ENCODE measurements at places on chromosomes 1 and 21.

DNA sequence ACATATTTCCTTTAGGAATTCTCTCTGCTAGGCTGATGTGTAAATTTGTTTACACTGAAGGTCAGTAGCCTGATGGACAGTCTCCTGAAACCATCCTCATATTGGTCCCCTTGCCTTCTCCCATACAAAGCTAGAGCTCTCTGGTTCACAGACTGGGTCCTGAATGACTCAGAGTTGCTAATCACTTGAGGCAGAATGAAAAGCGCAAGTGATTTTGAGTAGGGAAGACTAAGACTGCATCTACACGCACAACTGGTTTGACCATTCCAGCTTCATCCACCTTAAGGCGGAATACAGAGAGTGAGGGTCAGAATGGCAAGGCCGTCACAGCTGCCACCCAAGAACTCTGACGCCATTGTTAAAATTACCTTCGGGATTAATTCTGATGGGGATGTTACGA lies 70.2 kb upstream of the KIF26B start:
- no peak for DNase-seq

DNA sequence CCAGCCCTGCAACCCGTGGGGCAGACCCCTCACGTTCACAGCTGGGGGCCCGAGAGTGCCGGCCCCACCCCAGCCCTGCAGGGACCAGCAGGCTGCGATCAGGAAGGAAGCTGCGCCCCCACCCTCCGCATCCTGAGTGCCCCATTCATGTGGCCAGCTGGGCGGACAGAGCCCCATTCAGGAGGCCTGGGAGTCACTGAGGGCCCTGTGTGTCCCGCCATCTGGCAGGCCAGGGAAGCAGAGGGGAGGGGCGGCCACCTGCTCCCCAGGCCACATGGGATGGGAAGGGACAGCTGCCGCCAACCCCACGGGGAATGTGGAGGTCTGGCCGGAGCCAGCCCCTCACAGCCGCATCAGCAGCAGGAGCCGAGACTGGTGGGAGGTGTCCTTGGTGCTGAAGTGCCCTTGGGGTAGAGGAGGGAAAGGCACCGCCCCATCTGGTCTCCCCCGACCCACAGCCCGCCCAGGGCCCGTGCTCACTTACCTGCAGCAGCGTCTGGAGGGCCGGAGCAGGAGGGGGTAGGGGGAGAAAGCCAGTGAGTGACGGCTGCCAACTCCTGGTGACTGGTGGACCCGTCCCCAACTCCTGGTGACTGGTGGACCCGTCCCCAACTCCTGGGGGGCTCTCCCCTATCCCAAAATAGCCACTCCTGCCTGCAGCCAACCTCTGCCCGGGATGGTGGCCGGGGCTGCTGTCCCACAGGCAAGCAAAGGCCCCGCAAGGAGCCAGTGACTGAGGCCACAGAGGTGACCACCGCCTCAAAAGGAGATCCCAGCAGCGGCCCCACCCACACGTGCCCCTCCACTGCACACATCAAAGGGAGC lies 8.7 kb downstream of the ACAP3 start:
- peak; percentile 80 for DNase-seq

GRCh38 chr1:156004843-156005584 lies 15.7 kb downstream of the SSR2 start:
- DNase-seq, result no peak

- DNase-seq, result no peak
Observed at GRCh38 chr1:44999232-44999631, 11.9 kb downstream of the HECTD3 start.

- no peak for DNase-seq
Observed at GRCh38 chr1:212565079-212565478, 43.5 kb upstream of the ATF3 start.

GRCh38 chr1:116388122-116388521 lies 15.1 kb downstream of the ATP1A1 start:
- no peak for DNase-seq

GRCh38 chr1:219441884-219442283 lies 171.0 kb downstream of the ZC3H11B start:
- DNase-seq, result no peak

DNA sequence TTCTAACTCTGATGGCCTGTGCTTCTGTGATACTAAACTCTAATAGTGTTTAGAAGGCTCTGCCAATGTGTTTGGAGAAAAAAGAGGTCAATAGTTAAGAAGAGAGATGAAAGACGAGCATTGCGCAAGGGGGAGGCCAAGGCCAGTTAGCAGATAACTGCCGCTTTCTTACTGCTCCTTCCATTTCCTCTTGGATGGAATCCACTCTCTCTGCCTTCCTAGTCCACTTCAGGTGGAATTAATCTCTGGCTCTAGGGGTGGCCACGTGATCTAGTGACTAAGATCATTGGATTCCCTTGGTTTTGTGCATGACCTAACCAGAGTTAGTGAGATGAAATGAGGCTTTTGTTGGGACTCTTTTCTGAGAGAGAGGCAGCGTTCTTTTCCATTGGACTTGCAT lies 148.3 kb downstream of the ACTL8 start:
- no peak for DNase-seq

- DNase-seq, result no peak
Observed at GRCh38 chr1:55203064-55203463, 12.1 kb downstream of the USP24 start.

DNA sequence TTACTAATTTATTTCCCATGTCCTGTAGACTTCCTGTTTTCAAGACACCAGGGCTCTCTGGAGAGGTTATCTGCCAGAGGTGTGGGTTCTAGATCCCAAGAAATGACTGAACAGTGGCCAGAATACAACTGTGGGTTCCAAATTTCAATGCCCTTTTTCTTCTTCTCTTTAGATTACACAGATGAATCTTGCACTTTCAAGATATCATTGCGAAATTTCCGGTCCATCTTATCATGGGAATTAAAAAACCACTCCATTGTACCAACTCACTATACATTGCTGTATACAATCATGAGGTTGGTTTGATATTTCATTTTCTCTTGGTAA lies 15.0 kb downstream of the IFNAR2 start:
- DNase-seq, result no peak

GRCh38 chr1:60091195-60091715 lies 17.7 kb upstream of the C1orf87 start:
- no peak for DNase-seq

GRCh38 chr1:89098857-89099256 lies 27.1 kb downstream of the GBP2 start:
- DNase-seq, result no peak

- no peak for DNase-seq
Observed at GRCh38 chr1:31476891-31477846, 64.2 kb downstream of the SERINC2 start.

GRCh38 chr21:37876561-37876960 lies 39.7 kb downstream of the KCNJ6 start:
- DNase-seq, result no peak

DNA sequence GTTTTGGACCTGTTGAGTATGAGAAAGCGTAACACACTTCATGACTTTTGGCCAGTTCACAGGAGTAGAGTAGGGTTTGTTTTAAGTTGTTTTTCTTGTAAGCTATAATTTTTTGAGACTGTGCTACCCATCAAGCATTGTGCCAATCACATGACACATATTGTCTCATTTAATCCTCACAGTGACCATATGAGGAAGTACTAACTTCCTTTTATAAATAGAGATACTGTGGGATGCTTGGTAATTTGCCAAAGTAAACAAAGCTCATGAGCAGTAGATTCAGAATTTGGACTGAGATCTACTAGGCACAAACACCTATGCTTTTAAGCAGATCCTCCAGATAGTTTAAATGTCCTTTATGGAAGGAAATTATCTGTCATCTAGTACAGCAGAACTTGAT lies 178.3 kb downstream of the CACNA1E start:
- DNase-seq, result no peak

DNA sequence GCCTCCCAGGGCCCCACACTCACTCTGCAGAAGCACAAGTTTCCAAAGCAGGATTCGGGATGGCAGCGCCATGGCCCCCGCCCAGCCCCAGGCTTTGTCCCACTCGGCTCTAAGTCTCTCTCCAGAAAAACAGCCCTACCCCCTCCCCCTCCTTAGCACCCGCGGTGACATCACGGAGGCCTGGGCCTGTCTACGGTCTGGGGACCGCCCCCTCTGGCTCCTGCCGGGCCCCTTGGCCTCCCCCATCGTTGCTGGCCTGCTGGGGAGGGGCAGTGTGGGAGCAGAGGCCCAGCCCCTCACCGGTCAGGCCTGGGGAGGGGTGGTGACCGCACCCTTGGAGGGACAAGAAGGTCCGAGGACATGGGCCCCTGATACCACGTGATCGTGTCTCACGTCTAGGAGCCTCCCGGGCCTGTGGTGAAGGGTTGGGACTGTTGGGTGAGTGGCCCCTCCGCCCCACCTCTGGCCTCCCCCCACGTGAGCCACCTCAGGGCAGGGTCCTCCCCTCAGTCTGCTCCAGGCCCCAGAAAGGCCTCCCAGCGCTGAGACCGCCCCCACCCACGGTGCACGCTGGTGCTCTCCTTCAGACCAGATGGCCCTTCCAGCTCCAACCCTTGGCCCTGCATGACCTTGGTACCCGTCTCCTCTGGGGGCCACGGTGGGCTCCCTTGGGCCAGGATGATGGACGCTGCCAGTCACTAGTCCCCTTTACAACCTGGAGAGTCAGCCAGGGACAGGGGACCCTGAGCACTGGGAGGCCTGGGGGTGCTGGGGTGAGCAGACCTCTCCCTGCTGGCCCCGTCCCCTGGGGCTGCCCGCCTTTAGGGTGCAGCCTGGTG lies at the start of gene MXRA8:
MXRA8 (minus strand) TSS at position 123 of the 839 bp plus-strand sequence; CDS start at position 72, 51 bp downstream.
- peak; percentile 93 for DNase-seq

- no peak for DNase-seq
Observed at GRCh38 chr1:167767761-167768160, 46.0 kb downstream of the MPZL1 start.

GRCh38 chr1:225846331-225847310 lies 35.6 kb downstream of the TMEM63A start:
- DNase-seq, result no peak

- no peak for DNase-seq
Observed at GRCh38 chr1:229253151-229253974, 17.5 kb upstream of the RAB4A start.

DNA sequence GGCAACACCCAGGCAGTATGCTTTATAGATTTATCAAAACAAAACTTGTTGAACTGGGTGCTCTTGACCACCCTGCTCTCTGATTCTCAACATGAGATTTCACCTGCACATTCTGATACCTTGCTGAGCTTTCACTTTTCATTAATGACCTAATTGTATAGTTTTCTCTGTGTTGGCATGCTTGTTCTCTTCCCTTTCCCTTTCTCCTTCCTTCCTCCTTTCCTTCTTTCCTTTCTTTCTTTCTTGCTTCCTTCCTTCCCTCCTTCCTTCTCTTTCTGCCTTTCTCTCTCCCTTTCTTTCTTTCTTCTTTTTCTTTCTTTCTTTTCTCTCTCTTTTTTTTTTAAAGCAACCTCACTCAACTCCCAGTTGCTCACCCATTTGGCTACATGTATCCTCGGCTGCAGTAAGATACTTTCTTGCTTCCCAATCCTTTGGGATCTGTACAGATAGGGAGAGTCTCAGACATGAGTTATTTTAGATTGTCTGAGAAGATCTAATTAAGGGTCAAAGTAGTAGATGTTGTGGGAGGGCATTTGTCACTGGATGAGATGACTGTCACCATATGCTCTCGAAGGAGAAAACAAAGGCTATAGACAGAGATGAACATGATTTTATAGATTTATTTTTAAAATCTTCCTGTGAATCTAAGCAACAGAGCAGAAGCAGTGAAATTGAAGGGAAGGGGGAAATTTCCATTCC lies 458.0 kb downstream of the USP25 start:
- no peak for DNase-seq

DNA sequence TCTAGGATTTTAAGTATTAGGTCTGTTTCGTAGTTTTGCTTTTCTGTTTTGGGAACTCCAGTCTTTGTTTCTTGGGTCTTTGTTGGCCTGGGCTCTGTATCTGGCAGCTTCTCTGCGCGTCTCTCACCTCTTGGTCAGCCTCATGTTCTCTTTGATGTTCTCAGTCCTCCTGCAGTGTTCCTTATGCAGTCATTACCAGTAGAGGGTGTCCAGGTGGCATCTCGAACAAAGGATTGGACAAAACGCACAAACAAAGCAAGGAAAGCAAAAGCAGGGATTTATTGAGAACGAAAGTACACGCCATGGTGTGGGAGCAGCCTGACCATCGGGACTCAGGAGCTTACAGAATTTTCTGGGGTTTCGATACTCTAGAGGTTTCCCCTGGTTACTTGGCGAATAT lies 133.7 kb upstream of the COL6A1 start:
- no peak for DNase-seq

- peak; percentile 56 for DNase-seq
Observed at GRCh38 chr1:160207771-160208556, 2.8 kb downstream of the PEA15 start.

- DNase-seq, result no peak
Observed at GRCh38 chr1:59214248-59215208, 82.4 kb upstream of the FGGY start.

GRCh38 chr1:112540226-112540794 lies 31.5 kb downstream of the WNT2B start:
- no peak for DNase-seq

DNA sequence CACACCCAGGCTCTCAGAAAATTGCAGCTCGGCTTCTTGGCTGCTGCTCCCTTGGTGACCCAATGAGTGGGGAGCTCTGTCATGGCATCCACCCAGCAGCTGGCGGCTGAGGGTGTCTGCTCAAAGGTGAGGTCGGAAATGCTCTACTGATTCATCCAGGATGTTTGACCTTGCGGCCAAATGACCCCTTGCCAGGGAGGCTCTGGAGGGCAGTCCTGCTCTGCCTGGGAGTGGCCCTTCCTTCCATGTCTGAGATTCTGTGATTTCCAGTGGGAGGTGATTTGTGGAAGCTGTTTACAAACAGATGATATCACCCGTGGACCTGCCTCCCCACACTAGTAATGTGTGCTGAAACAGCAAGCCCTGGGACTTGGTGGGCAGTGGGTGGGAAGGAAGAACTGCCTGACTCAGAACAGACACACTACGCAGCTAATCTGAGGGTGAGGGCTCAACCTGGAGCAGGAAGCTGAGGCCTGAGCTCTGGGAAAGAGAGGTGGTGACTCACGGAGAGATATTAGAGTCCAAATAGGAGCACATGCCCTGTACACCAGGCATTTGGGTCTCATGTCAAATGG lies 3.0 kb downstream of the CRCT1 start:
- DNase-seq, result no peak

DNA sequence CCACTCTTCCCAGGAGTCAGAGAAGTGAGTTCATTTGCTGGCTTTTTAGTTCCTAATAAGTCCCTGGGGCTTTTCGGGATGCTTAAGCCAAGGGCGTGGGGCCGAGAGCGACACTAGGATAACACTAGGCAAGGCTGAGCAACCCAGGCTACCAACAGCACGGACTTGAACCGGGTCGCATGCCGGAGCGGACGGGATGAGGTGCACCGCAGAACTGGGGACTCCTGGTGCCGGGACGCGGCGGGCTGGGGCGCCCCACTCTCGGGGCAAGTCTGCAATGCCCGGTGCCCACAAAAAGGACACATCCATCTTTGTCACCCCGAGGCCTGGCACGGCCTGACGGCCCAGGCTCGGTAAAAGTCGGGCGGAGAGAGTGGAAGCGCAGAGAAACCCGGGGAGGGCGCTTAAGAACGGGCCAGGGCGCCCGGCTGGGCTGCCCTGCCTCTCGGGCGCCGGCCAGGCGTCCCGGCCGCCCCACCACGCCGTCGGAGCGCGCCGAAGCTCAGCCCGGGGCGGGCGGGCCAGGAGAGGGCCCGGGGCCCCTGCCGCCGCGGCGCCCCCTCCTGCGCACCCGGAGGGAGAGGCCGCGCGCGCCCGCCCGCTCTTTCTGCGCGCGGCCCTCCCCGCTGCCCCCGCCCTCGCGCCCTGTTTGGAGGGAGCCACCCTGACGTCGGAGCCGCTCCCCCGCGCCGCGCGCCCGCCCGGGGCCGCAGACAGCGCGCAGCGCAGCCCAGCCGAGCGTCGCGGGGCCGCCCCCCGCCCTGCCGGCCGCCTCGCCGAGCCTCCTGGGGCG lies at the start of gene NBL1:
NBL1 (plus strand) TSS at position 710 of the 793 bp plus-strand sequence. CDS start 10,720 bp downstream, outside the sequence.
- DNase-seq, result peak; percentile 80

Measured in left forelimb (tissue), 1 donor.